Endodermal cell (in vitro differentiated cells): ENCODE measurements at places on chromosomes 1 and 21.

GRCh38 chr1:245416781-245417180 is 262.0 kb downstream of the KIF26B start:
- H3K36me3 ChIP-seq: peaks cover 12% of the 10 kb centered on the region
- no peak overlapping the region for H3K27ac ChIP-seq
- H3K4me3 ChIP-seq: no peak overlapping the region
- H3K27me3 ChIP-seq: no peaks in the 10 kb centered on the region
- DNase-seq: no peak
- H3K4me1 ChIP-seq: peaks cover 12% of the 10 kb centered on the region

GRCh38 chr1:59776960-59777852 is 37.5 kb upstream of the HOOK1 start:
- H3K4me1 ChIP-seq: no peaks in the 10 kb centered on the region
- peak; percentile 58 for DNase-seq
- H3K27me3 ChIP-seq: peaks cover 28% of the 10 kb centered on the region
- H3K36me3 ChIP-seq: no peaks in the 10 kb centered on the region
- H3K4me3 ChIP-seq: no peak overlapping the region
- no peak overlapping the region for H3K27ac ChIP-seq

DNA sequence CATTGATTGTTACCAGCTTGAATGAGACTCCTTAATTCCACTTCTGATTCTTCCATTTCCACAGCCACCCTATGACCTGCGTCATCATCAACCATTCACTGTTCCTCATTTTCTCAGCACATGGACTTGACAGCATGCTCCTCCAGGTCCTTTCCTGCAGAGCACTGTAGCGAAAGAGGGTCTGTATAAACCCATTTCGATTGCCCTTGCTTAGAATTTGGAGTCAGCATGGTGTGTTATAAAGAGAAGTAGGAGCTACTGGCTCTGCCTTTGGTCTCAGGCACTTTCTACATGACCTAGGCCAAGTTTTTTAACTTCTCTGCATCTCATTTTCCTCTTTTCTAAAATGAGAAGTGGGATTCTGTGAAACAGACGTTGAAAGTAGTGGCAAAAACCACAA is 133.8 kb downstream of the AK5 start:
- no peaks in the 10 kb centered on the region for H3K27me3 ChIP-seq
- no peak for DNase-seq
- no peak overlapping the region for H3K4me3 ChIP-seq
- no peak overlapping the region for H3K27ac ChIP-seq

- DNase-seq: no peak
- no peaks in the 10 kb centered on the region for H3K27me3 ChIP-seq
- H3K4me3 ChIP-seq: no peak overlapping the region
Measured at GRCh38 chr1:11842154-11843041, 5.2 kb downstream of the NPPA start.

- H3K27ac ChIP-seq: peak within 1 kb of the TSS; percentile 45
- peak within 1 kb of the TSS; percentile 76 for H3K4me3 ChIP-seq
- DNase-seq: peak; percentile 86
- no peaks in the 10 kb centered on the region for H3K36me3 ChIP-seq
Measured at GRCh38 chr1:41241749-41242341, at the start of gene SCMH1. Gene SCMH1, minus strand, starts transcription at chr1:41242306. Its CDS starts 56,173 bp downstream, at chr1:41186133.

- no peaks in the 10 kb centered on the region for H3K27me3 ChIP-seq
- H3K27ac ChIP-seq: no peak overlapping the region
- peak; percentile 30 for DNase-seq
- no peaks in the 10 kb centered on the region for H3K36me3 ChIP-seq
Measured at GRCh38 chr1:202259705-202260104, 66.1 kb downstream of the LGR6 start.

DNA sequence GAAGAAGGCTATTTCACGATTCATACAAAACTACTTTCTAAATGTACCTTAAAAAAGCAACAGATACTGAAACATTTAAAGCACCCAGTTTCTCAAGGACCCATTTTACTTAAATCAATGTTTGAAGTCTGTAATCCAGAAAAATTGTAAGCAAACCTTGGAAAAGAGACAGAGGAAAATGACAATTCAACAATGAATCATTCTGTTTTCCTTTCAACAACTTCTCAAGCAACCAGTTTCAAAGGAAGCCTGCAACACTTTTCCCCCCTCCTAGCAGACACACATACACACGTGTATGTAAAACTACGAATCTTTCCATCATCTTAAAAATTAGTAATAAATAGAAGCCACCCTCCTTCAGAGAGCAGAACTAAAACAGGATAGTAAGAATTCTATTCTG is 1.2 kb downstream of the RERE start:
- peak overlapping the region; percentile 9 for H3K27ac ChIP-seq
- H3K4me3 ChIP-seq: peak overlapping the region; percentile 90
- no peaks in the 10 kb centered on the region for H3K27me3 ChIP-seq
- no peaks in the 10 kb centered on the region for H3K4me1 ChIP-seq
